Fibroblast of lung (primary cell): ENCODE measurements at places on chromosomes 16 and 17.
A peak's percentile ranks its signal among the peaks of the same experiment; 100 is the strongest.

DNA sequence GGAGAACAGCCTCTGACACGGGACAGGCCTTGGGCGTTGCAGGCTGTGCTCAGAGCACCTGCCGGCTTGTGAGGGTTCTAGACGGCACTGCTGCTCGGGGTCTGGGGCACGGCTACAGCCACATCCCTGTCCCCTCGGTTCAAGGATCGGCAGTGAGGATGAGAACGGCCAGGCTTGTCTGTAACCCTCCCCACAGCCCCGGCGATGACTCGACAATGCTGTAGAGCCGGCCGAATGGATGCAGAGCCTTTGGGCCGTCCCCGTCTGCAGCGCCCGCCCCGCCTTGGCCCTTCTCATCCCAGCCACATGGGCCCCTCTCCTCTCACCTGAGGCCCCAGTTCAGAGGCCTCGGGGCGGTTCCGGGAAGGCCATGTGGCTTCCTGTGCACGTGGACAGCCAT lies 49.0 kb upstream of the METRNL start:
- no peak for DNase-seq

GRCh38 chr17:1181753-1182137 lies 2.0 kb upstream of the ABR start:
- peak; percentile 32 for DNase-seq

- no peak for DNase-seq
Measured at GRCh38 chr17:67139784-67140665, 95.7 kb downstream of the CACNG1 start.

- DNase-seq: no peak
Measured at GRCh38 chr17:34464812-34465211, 101.8 kb upstream of the CCL1 start.

- DNase-seq: no peak
Measured at GRCh38 chr17:33183487-33184026, 109.5 kb downstream of the ASIC2 start.

DNA sequence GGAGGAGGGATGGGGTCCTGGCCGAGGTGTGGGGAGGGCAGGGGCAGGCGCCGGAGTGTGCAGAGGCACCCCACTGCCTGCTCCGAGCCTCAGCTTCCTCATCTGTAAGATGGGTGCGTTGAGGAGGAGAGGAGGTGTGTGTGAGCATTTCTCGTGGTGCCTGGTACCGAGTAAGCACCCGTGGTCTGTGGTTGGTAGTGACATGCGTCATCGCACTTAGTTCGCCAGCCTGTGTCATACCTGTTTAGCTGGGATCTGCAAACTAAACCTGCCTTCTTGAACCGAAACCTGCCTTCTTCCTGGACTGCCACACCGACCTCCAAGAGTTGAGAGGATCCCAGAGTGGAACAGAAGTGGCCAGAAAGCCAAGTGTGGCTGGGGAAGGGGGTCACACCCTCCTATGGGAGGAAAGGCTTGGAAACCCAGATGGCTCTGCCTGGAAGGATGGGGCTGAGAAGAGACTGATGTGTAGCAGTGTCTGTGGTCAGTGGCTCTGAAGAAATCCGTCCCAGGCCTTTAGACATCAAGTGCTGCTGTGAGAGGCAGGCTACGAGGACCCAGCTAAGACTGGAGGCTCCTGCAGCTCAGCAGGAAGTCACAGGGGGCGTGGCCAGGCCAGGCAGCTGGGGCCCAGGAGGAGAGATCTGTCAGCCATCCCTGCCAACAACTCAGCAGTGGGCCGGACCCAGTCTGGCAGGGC lies 162.6 kb upstream of the PLCG2 start:
- DNase-seq: peak; percentile 59

DNA sequence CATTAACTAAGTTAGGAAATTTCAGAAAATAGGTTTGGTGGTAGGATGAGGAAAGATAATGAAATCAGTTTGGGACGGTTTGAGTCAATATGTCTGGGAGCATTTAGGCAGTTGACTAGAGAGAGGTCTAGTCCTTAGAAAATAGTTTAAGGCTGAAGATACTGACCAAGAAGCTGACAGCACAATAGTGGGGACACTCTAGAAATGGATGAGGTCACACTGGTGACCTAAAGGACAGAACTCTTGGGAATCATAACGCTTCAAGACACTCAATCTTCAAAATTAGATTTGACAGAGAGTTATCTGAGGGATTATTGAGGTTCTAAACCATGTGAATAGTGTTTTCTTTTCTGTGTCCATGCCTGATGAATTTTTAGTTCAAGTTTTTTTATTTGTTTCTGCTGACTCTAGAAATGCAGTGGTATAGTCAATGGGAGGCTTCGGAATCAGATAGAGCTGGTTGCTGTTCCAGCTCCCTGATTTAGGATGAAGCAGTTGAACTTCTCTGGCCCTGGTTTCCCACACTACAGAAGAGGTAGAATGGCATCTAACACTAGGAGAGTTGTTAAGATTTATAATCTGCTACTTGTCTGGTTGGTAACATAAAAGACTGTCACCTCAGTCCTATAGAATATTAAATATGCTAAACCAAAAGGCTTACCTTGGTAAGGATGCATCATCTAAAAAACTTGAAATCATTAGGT lies 29.7 kb downstream of the MMD start:
- DNase-seq: no peak

GRCh38 chr17:10147040-10147439 lies 51.4 kb downstream of the GAS7 start:
- no peak for DNase-seq

GRCh38 chr16:754656-755055 lies 5.9 kb upstream of the MSLN start:
- DNase-seq: no peak

GRCh38 chr17:29131814-29132682 lies 48.1 kb downstream of the MYO18A start:
- DNase-seq: peak; percentile 91

DNA sequence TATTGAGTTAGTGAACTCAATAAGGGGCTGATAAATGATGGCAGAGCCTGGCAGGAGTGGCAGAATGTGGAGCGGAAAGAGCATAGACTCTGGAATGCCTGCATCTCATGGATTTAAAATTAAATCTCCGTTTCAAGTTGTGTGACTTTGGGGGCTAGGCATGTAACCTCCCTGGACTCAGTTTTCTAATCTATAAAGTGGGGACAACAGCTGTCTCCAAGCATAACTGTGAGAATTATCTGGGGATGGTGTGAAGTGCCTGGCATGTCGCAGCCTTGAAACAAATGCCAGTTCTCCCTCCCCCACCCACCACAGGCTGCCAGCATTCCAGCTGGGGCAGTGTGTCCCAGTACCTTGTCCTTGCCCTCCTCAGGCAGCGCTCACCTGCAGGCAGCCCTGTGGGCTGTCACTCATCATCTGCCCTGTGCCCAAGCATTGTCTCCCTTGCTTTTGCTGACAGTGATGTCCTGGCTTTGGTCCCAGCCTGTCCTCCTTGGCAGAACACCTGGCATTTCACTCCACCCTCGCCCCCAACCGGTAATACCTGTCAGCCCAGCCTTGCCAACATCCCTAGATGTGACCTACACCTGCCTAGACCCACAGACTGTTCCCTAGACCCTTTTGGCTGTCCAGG lies 129.6 kb downstream of the MRM1 start:
- DNase-seq: no peak

DNA sequence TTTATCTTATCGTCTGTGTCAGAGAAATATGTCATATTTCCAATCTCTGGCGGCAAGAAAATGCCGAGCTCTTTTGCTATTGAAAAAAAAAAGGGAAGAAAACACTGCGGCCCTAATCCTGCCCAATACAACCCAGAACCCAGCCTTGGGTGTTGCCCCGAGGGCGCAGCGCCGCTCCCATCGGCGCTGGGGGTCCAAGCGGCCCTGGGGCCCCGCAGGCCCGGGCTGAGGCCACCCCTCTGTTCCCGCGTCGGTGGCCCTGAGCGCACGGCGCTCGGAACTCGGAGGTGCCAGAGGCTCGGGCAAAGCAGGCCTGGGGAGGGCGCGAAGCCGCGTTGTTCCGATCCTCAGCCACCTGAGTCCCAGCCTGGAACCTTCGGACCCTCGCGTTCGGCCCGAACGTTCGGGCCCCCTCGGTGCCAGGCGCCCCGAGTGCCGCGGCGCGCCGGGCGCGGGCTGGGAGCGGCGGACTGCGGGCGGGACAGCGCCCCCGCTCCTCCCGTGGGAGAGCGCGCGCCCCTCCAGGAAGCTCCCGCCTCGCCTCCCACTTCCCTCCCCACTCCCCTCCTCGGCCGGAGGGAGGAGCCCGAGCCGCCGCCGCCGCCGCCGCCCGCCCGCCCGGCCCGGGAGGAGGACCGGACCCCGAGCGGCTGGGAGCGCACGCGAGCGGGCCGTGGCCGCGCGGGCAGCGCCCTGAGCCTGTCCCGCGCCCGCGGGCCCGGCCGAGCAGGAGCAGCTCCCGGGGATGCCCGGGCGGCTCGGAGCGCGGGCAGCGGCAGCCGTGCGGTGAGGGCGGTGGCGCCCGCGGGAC lies at the start of gene CPNE2:
CPNE2 (plus strand) TSS at position 609 of the 811 bp plus-strand sequence. CDS start 18,160 bp downstream, outside the sequence.
- peak; percentile 62 for DNase-seq

DNA sequence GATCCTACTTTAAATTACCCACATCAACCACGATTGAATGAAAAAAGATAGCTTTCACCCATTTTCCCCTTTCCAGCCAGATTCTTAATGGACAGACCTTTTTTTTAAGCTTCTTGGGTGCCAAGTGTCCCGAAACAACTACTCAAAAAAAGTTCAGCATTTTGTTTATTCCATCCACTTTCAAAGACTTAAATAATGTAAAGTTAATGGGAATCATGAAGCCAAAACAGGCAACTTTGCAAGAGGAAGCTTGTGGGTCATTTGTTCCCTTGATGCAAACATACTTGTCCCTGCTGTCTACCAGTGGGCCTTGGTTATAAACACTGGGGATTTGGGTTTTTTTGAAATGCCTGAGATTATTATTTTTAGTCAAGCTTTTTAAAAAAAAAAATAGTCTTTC lies 414.0 kb upstream of the PSMD7 start:
- DNase-seq: no peak

DNA sequence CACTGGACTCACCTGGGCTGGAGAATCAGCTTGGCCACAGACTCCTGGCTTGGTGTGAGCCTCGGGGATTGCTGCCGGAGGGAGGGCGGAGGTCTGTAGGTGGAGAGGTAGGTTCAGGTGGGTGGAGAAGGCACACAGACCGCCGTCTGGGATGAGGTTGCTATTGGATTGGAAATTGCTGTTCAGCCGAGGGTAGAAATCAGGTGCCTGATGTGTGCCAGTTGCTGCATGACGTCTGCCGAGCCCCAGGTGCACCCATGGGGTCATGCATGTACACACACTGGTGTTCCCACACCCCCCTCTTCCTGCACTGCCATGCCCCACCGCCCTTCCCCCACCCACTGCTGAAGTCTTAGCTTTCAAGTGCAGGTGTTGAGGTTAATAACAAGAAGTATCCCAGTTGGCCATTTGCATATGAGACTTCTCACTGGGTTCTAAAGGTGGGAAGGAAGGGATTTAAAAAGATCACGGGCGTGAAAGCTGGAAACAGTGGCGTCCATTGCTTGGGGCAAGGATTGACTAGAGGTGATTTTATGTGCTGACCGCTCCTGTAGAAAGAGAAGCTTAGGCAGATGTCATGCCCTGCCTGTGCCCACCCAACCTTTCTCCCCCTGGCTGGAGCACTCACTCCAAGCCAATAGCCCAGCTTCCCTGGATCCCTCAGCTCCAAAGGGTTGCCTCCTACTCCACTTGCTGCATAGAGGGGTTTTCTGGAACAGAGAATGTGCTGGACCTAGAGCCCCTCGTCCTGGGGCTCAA lies 193.6 kb downstream of the CCDC182 start:
- no peak for DNase-seq

DNA sequence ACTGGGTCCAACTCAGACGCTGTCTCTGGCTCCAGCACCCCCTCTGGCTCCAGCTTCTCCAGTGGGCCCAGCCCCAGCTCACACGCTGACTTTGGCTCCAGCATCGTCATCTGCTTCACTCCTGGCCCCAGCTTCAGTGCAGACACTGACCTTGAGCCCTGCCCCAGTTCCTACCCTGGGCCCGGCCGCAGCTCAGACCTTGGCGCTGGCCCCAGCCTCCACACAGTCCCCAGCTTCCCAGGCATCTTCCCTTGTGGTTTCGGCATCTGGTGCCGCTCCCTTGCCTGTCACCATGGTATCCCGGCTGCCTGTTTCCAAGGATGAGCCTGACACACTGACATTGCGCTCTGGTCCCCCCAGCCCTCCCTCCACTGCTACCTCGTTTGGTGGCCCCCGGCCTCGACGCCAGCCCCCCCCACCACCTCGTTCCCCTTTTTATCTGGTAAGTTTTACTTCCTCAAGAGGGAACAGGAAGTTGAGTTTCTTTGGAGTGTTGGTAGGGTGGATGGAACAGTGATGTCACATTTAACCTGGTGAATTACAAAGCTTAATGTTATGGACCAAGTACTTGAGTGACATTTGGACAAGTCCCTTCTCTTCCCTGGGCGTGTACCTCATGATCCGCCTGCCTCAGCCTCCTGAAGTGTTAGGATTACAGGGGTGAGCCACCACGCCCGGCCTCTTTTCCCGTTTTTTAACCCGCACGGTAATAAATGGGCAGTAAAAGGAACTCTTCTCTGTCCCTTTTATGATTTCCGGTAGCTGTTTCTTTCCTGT lies 23.4 kb upstream of the PHKG2 start:
- no peak for DNase-seq

DNA sequence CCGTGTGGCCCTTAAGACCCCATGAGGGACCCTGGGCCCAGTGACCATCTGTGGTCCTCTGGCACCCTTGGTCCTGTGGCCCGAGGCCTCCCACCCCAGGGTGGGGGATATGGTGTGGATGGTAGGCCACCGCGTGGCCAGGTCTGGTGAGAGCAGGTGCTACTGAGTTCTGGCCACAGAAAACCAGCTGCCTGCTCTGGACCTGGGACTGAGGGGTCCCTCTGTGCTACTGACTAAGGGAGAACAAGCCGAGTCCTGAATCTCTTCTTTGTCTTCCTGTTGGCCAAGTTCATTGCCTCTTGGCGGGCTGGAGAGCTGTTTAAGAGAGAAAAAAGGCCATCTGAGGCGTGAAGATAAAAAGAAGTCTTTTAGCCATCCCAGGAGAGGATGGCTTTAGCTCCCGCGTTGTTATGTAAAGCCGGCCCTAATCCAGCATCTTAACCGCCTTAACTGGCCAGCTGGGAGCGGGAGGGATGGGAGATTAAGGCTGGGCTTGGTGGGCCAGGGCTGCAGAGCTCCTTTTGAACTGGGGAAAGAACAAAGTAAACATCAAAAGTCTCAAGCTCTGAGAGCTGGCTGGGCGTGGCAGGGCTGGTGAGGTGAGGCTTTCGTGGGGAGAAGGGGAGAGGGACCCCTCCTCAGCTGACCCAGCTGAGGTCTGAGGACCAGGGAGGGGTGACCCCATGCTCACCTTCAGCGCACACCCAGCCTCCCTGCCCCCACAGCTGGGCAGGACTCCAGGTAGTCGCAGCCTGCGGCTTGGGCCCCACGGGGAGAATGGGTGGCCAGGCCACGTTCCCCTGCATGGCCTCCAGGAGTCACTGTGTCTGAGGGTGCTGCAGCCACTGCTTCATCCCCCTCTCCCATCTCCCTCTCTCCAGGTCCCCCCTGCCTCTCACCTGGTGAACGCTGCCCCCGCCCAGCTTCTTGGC lies 62.4 kb downstream of the NKD1 start:
- no peak for DNase-seq

GRCh38 chr17:42342242-42343008 lies 45.8 kb downstream of the STAT3 start:
- DNase-seq: peak; percentile 65

DNA sequence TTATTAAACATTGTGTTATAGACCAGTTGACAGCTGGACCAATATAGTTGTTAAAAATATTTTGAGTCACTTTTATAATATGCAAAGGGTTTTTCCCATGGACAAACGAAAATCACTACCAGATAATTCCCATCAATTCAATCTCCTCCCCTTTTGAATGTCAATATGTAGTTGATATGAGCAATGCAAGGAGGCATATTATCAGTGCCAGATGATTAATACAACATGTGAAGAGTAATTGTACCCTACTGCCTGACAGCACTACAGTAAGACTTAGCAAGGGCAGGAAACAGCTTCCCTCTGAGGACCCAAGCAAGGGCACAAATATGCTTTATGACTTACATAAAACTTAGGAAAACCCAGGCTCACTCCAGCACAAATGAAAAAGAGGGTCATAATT lies 17.3 kb downstream of the KANSL1 start:
- DNase-seq: peak; percentile 36
